ENCODE measurements at places on chromosomes 11 and 22.

DNA sequence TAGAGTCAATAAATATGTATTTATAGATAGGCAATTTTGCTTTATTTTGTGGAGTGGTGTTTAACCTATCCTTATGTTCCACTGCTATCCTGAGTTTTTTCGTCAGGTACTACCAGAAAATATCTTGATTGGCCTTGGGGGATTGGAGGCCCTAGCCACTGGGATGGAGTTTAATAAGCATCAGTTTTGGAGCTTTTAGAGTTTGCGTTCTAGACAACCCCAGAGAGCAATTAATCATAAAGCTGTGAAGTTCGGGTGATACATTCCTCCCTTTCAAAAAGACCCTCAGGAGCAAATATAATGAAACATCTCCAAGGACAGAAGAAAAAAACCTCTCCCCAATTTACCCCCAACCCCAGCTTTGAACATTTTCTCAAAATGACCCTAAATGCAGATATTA lies at the start of gene OR5A1:
Gene OR5A1, plus strand, starts transcription at position 301 of the 400 bp plus-strand sequence. CDS start 6,700 bp downstream, outside the sequence.
- no peak for DNase-seq

GRCh38 chr11:131218542-131218941 lies 151.9 kb upstream of the NTM start:
- DNase-seq: no peak

DNA sequence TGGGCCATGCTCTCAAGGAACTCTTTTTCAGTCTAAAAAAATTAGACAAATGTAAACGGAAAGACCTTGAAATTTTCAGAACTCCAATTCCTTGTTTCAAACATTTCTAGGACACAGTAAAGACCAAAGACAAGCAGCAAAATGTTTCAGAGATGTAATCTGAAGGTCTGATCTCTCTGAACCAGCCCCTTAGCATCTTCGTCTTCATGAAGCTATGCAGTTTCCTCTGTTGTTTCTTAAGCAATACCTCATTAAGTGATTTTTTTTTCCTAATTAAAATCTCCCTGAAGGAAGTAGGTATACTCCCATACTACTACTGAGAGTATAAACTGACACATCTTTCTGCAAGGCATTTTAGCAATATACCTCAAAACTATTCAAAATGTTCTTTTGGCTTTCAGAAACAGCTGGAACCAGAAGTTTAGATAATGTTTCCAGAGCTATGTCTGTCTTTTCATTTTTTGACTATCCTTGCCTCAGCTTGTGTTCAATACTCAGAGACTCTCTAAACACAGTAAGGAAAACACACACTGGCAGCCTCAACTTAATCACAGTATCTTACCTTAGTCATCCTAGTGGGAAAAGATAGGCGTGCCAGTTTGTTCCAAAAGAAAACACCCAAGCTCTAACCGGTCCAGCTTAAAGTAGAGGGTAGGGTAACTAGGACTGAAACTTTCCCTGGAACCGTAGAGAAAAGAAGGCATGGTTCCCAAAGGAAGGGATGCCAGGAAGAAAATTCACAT lies 25.1 kb downstream of the SBF2 start:
- no peak for DNase-seq

- DNase-seq: no peak
Observed at GRCh38 chr22:24514241-24515026, 19.3 kb downstream of the UPB1 start.

DNA sequence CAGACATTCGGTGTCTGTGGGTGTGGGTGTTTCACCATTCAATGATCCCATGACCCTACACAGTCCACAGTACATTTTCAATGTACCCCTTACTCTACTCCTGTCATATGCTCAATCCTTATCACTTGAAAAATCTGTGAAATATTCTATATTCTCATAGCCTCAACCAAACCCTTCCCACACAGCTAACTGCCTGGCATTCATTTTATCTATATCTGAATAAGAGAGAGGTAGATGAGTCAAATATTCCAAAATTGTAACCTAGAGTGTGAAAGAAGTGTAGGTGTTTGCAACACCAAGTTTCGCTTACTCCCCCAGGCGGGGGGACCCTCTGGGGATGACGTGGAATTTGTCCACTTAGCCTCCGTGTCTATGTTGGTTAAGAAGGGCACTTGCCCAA lies 354.8 kb downstream of the ETS1 start:
- DNase-seq: no peak

DNA sequence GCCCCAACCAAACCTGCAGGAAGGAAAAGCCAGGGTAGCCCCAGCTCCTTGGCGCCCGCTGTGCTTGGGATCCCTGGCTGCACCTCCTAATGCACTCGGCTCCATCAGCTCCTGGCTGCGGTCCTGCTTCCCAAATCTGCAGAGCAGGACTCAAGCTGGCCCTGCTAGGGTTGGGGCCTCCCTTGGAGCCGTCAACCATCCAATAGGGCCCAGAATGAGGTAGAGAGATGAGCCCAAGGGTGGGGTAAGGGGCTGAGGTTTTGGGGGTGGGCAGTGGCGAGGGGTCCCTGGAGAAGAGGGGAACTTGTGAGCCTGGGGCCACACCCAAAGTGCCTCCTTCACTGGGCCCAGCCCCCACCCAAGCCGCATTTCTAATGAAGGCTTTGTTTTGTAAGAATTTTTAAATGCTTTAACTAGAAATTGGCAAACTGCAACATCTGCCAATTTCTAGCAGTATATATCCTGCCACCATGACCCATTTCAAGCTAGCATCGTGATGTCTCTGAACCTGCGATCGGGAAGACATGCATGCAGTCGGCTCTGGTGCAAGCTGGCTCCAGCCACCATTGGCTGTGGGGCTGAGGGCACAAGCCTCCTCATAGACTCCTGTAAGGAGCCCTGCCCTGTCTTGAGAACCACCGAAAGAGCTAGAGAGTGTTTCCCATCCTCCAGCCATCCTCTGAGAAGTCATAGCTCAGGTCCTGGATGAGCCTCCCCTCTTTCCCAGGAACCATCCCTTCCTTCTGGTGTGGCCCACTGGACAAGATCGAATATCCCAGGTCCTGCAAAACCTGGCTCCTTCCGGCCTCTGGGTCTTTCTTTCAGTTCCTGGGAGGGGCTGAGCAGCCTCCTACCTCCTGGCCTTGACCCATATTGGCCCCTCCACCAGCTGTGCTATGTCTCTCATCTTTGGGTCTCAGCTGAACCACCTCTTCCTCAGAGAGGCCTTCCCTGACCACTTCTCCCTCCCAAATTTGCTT lies 15.5 kb downstream of the C1QTNF6 start:
- DNase-seq: no peak

- no peak for DNase-seq
Observed at GRCh38 chr22:28670756-28671155, 8.9 kb downstream of the TTC28 start.

- DNase-seq: no peak
Observed at GRCh38 chr11:130403271-130403804, 25.1 kb downstream of the ADAMTS8 start.

DNA sequence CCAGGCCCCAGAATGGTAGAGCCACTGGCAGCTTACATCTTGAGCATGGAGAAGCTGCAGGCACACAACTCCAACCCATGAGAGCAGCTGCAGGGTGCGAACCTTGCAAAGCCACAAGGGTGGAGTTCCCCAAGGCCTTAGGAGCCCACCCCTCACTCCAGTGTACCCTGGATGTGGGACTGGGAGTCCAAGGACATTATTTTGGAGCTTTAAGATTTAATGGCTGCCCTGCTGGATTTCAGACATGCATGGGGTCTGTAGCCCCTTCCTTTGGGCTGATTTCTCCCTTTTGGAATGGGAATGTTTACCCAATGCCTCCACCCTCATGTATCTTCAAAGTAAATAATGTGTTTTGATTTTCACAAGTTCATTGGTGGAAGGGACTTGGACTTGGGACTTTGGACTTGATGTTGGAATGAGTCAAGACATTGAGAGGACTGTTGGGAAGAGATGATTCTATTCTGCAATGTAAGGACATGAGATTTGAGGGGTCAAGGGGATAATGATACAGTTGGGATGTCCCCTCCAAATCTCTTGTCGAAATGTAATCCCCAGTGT lies 1.1 kb upstream of the KRTAP5-7 start:
- DNase-seq: no peak

GRCh38 chr11:61437496-61437895 lies 7.6 kb downstream of the SDHAF2 start:
- DNase-seq: no peak

- peak; percentile 79 for DNase-seq
Observed at GRCh38 chr11:44017443-44018126, 30.2 kb upstream of the ACCSL start.

GRCh38 chr11:50186146-50186545 lies 153.5 kb downstream of the OR4C45 start:
- no peak for DNase-seq

DNA sequence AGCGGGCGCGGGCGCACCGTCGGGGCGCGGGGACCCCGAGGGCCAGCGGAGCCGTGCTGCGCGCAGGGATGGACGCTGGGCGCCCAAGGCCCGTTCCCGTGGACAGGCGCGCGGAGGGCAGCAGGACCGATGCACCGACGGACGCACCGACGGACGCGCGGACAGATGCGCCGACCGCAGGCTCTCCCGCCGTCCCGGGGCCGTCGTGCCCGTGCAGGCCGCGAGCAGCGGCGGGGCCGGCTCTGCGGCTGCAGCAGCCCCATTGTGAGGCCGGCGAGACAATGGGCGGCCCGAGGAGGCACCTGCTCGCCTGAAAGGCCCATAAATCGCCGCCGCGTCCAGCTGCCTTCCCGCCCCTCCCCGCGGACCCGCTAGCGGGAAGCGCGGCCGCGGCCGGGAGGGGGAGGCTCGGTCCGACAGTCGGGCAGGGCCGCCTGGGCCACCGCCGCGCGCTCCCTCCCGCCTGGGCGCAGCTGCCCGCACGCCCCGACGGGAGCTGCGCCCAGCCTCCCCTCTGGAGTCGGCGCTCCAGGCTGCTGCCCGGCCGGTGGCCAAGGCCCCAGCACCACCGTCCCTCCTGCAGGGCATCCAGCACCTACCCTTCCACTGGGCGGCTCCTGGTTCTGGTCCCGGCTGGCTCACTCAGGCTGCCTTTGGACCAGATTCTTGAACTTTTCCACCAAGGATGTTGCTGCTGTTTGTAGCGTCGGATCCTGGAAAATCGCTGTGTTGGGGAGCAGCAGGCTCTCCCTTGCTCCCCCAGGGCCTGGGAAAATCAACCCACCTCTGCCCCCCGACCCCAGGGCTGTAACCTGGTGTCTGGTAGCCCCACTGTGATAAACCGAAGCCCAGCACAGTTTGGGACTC lies 15.8 kb downstream of the CDKN1C start:
- DNase-seq: no peak
